ENCODE measurements at places on chromosomes 1 and 21.
A peak's percentile ranks its signal among the peaks of the same experiment; 100 is the strongest.

DNA sequence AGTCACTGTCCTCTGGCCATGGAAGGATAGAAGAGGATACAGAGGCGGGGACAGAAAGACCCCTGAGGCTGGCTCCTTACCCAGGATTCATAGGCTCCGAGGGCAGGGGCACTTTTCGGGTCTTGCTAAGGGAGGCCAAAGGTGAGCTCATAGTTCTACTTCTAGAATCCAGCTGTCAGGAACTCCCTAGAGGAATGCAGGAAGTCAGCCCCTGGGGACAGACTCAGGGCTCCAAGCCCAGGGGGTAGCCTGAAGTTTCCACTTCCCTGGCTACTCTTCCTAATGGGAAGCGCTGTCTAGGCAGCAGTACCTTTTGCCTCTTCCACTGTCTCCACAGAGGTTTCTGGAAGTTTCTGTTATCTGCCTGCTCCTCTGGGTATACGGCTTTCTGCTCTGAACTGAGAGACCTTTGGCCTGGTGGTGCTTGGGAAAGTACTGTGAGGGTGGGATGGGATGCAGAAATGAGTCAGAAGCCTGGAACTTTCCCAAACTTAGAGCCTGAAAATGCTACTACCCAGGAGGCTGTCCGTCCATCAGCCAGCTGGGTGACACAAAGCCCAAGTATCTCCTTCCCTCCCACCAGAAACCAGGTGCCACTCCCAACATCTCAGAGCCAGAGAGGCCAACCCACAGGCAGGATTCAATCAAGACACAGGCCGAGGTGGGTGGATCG, 3.6 kb downstream of the UBXN11 start:
- no peak for DNase-seq

DNA sequence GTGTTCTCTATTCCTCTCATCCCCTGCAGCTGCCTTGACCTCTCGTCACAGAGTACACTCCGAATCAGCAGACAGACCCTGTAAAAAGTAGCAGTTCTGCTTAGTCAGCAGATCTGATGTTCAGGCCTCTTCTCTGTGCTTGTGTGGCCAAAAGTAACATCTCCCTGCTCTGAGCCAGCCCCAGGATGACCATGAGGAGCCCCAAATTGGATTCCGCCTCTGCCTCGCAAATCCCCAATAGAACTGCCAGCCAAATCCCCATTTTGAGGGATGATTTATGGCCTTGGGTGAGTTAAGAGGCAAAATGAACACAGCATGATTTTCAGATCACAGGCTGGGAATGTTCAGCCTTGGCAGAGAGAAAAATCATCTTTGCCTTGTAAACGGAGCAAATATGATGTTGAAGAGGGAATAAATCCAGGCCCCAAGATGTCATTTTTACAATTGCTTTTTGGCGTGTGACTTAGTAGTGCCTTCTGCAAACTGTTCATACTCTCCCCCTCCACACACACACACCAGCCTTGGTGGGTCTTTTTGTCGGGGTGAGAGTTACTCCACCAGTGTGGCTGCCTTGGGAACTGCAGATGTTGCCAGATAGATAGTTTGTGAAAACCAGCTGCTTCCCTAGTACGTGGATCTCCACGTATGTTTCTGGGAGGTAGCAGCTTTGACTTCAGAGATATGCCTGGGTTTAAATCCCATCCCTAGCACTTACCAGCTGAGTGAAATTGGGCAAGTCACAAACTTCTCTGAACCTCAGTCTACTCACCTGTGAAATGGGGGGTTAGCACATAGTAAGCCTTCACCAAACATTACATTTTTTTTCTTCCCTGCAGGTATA, 77.8 kb downstream of the MAN1C1 start:
- DNase-seq: no peak

- no peak for DNase-seq
Measured at GRCh38 chr1:38680801-38681510, 178.6 kb downstream of the RRAGC start.

GRCh38 chr1:5648410-5649165, 343.6 kb downstream of the NPHP4 start:
- DNase-seq: no peak

DNA sequence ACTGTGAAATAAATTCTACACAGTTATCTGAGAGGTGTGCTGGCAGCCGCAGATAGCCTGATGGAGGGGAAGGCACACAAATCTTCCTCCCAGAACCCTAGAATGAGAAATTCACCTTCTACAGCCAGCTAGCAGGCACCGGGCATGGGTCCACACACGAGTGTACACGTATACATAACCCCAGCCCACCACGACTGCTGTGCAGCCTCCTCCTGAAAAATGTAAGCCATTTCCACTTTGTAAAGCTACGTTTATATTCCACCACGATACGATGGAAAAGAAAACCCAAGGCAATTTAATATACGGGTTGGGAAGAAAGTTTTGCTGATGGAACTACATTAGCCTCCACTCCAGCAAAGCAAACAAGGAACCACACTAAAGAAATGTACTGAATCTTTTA, 1.8 kb downstream of the BTG3 start:
- no peak for DNase-seq

DNA sequence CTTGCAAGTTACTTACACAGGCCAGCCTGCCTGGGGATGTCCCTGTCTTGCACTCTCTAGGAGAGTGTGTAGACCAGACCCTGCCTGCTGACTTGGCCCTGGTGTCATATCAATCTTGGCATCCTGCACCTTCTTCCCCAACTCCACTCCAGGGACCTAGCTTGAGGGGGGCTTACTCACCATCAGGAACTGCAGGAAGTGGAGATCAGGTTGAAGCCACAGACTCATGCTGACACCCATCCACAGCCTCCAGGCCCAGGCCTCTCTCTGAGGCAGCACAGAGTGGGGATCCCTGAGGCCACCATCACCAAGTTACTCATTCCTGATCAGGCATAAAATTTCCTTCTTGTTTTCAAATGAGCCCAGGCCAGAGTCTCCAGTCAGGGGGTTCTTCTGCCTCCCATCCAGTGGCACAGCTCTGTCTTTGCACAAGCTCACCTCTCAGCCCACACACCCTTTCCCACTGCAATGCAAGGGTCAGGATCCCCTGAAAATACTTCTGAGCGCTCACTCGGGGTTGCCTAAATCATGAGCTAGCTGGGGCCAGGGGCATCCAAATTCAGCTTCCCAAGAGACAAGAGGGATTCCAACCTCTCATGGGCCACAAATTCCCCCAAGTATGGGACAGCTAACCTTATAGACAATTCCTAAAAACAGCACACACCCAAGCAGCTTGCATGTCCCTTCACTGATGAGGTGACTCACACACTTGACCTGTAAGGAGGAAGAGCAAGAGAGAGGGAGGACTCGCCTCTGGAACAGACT, 33.5 kb downstream of the CSMD2 start:
- DNase-seq: no peak

DNA sequence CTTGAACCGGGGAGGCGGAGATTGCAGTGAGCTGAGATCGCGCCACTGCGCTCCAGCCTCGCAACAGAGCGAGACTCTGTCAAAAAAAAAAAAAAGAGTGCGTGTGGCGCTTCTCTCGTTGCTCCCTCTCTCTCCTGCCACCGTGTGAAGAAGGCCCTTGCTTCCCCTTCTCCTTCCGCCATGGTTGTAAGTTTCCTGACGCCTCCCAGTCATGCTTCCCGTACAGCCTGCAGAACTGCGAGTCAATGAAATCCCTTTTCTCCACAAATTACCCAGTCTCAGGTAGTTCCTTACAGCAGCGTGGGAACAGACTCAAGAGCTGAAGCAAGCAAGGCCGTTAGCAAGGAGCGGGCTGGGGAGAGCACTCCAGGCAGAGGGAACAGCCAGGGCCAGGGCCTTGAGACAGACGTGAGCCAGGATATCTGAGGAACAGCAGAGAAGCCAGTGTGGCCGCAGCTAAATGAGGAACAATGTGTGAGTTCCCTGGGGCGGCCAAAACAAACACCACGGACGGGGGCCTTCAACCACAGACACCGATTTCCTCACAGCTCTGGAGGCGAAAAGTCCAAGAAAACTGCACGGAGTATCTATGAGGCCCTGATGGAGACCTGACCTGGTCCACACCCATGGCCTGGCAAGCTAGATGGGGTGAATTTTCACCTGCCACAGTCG, 54.2 kb upstream of the ETS2 start:
- DNase-seq: peak; percentile 47

All from CD4-positive, alpha-beta T cell treated with Interleukin-1 beta for 1 hour (primary cell).